ENCODE measurements at places on chromosomes 3 and 15.

DNA sequence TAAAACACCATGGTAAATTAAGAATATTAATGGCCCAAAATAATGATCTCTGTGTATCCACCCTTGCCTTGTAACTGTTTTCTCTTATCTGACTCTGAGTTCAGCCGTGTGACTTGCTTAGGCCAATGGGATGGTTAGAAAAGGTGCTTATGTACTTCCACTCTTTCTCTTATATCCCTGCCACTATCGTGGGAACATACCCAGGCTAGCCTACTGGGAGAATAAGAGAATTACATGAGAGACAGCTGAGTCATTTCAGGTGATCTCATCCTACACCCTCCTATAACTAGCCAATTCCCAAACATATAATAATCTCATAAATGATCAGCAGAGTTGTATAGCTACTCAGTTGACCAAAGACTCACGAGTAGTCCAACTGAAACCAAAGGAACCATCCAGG, 98.3 kb upstream of the ABI3BP start:
- DNase-seq = no peak

GRCh38 chr3:8827641-8828040, 58.2 kb upstream of the OXTR start:
- DNase-seq = no peak

- DNase-seq = no peak
Observed at GRCh38 chr3:143209715-143210059, 90.1 kb downstream of the CHST2 start.

- DNase-seq = no peak
Observed at GRCh38 chr3:103440539-103441203, 1005.9 kb downstream of the ZPLD1 start.
